ENCODE measurements at places on chromosomes 16 and 17.
A peak's percentile ranks its signal among the peaks of the same experiment; 100 is the strongest.

DNA sequence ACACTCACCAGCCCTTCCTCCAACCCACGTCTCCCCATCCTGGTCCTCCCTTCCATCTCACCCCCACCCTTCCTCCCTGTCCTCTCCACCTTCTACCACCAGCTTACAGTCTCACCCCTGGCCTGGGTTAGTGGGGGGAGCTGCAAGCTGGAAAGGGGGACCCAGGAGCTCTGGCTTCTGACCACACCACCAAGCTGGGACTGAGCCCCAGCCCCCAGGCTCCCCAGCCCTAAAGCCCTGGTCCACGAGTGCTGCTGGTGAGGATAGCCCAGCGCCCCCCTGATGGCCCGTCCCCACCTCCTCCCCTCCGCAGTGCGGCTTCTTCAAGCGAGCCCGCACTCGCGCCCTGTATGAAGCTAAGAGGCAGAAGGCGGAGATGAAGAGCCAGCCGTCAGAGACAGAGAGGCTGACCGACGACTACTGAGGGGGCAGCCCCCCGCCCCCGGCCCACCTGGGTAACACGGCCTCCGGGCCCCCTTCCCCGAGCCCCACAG is 7.2 kb upstream of the PDK2 start:
- no peak for DNase-seq

DNA sequence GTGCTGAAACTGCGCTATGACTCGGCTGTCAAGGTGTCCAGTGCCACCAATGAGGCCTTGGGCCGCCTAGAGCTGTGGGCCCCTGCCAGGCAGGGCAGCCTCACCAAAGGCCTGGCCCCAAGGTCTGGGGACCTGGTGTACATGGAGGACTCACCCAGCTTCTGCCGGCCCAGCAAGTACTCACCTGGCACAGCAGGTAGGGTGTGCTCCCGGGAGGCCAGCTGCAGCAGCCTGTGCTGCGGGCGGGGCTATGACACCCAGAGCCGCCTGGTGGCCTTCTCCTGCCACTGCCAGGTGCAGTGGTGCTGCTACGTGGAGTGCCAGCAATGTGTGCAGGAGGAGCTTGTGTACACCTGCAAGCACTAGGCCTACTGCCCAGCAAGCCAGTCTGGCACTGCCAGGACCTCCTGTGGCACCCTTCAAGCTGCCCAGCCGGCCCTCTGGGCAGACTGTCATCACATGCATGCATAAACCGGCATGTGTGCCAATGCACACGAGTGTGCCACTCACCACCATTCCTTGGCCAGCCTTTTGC is 25.0 kb downstream of the WNT9B start:
- DNase-seq = no peak

DNA sequence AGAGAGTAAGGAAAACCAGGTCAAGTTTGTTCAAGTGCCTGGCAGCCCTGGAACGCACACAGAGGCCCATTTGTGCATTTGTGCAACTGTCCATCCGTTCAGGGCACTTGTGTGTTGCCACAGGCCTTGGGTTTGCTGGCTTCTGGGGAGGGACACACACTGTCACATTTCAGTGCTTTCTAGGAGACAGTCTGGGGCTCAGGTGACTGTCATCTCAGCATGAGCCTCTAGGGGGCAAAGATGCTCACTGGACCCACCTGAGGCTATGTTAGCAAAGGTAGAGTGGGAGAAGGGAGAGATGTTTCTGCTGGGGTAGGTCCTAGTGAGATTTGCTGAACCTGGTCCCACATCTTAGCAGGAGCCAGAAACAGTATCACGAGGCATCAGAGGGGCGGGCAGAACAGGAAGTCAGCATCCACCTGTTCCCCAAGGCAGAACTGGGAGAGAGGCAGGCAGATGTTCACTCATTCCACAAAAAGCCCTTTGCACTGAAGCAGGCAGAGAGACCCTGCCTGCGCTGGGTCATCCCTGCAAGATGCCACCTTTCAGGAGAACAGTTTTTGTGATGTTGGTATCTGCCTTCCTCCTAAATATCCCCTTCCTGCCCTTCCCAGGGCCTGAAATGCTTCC is 48.5 kb downstream of the RAI1 start:
- no peak for DNase-seq

GRCh38 chr17:36132421-36132831 is 28.8 kb downstream of the CCL4 start:
- DNase-seq = no peak

DNA sequence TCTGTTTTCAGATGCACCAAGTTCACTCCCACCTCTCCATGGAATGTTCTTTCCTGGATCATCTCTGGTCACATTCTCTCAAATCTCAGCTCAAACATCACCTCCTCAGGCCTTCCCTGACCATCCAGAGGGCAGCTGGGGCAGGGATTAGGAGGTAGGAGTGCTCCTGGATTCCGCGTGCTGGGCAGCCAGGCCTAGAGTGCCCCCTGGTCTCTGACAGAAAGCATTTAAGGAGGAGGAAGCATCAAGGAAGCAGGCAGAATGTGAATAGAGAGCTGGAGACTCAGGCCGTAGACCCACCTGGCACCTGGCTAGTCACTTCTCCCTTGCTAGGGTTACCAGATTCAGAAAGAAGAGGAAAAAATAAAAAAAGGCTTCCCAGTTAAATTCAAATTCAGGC is 2.5 kb upstream of the CYB561 start:
- DNase-seq = no peak

DNA sequence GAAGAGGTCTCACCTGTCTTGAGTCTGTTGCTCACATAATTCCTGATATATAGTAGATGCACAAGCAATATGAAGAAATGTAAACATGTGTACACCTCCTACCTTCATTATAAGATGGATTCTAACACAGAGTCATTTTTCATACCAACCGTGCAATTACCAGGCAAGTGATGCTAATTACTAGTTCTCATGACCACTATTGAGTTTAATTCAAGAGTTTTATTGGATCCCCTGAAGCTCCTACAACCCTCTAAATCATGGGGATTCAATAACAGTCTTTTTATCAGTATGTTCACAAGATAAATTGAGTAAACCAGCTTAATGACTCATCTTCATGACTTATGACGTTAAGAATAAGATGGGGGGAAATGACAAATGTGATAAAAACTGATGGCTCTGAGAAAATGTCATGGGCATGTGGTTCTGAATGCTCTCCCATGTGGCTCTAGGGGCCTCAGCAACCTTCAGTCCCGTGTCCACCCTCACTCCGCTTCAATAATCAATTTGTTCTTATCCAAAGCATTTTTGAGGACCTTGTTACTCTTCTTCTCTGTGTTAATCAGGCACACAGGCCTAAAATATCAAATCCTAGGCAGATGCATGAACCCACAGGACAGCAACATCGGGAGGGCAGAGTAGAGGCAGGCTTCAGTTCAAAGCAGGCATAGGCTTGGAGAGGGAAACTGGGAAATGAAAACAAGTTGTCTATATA is 42.8 kb downstream of the PRAC1 start:
- DNase-seq = peak; percentile 27

GRCh38 chr17:1420163-1420562 is 20.1 kb upstream of the YWHAE start:
- no peak for DNase-seq

GRCh38 chr17:48600244-48601098 is 4.3 kb downstream of the HOXB6 start:
- DNase-seq = no peak

GRCh38 chr17:7959503-7960253 is 27.7 kb downstream of the CNTROB start:
- peak; percentile 79 for DNase-seq

GRCh38 chr17:29138971-29139691 is 41.1 kb downstream of the MYO18A start:
- DNase-seq = no peak

- no peak for DNase-seq
Measured at GRCh38 chr17:61583660-61584264, 7.3 kb downstream of the NACA2 start.

GRCh38 chr17:9185142-9185541 is 163.8 kb downstream of the NTN1 start:
- no peak for DNase-seq

DNA sequence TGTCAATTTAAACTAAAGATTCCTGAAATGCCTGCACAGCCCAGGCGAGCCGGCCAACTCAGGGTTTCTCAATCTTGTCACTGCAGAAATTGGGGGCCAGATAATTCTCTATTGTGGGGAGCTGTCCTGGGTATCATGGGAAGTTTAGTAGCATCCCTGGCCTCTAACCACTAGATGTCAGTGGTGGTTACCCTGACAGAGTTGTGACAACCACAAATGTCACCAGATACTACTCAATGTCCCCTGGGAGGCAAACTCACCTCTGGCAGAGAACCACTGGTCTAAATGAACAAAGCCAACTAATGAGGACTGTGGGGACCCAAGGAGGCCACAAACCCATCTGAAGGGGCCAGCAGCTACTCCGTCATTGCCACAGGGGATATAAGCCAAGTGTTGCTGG is 90.9 kb downstream of the MYH11 start:
- DNase-seq = peak; percentile 35

GRCh38 chr17:79922798-79923197 is 83.6 kb upstream of the CBX4 start:
- no peak for DNase-seq

- DNase-seq = peak; percentile 94
Measured at GRCh38 chr16:75432828-75433731, at the start of gene CFDP1. Gene CFDP1 (minus strand): TSS chr16:75433503. CDS start chr16:75433352, 151 bp downstream.

DNA sequence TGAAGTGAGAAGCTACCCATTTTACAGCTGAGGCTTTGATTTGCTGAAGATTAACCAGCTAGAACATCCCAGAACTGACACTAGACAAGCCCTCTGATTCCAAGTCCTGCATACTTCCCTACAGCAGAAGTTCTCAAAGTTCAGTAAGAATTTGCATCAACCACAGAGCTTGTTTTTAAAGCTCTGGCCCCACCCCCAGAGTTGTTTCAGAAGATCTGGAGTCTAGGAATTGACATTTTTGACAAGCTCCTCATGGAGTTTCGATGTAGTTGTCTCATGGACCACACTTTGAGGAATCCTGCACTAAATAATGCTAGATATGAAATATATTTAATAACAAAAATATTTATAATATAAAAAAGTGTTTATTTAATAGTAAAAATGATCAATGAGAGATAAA is 120.3 kb upstream of the ADAMTS18 start:
- DNase-seq = no peak

DNA sequence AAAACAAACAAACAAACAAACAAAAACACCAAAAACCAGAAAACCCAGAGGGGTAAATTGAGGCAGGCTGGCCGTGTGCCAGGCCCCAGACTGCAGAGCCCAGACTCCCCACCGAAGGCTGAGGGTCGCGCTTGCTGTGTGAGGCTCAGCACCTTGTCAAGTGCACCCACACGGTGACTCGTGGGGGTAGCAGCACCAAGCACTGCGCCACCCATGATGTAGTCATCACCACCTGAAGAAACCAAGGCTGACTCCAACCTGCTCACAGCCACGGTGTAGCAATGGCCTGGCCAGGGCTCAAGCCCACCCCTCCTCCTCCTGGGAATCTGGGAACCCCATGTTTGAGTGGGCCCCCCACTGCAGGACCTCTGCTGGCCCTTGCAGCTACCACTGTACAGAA is 11.9 kb downstream of the MCRIP1 start:
- DNase-seq = no peak

DNA sequence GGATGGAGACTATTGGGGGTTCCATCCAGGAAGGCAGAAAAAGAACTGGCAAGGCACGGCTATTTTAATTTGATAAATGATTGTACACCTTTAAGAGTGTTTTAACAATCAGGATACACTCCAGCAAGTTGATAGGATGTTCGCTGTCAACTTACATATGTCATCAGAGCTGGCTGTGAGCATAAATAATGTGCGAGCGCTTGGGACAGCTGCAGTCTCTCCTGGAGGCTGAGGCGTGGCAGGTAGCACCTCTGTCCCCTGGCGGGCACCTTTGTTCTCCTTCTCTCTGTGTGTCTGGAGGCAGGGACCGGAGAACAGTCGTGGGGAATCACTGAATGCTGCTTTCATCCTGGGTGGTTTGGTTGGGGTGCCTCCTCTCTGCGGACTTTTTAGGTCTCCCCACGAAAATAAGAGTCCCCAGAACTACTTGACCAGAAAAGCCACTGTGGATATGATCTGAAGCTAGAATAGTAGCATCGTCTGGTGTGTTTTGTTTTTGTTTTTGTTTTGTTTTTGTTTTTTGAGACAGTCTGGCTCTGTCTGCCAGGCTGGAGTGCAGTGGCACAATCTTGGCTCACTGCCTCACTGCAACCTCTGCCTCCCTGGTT is 9.4 kb downstream of the BAHCC1 start:
- peak; percentile 65 for DNase-seq

GRCh38 chr16:79143026-79143425 is 457.5 kb downstream of the MAF start:
- DNase-seq = no peak
